ENCODE measurements at places on chromosomes 2 and 18. TPM values are rescaled to one million over a fixed set of nuclear protein-coding genes. Genes with fewer than 3 reads are reported as not detected.

GRCh38 chr18:66764230-66764629 is 160.3 kb upstream of the CDH19 start:
- DNase-seq: no peak

GRCh38 chr2:212158081-212158480 is 380.5 kb downstream of the ERBB4 start:
- DNase-seq: no peak

GRCh38 chr2:189954989-189955388 is 107.5 kb downstream of the MSTN start:
- no peak for DNase-seq

GRCh38 chr2:222756951-222757650 is 85.6 kb downstream of the MOGAT1 start:
- peak; percentile 92 for DNase-seq

ELOA2 gene
- polyA plus RNA-seq: not detected

DNA sequence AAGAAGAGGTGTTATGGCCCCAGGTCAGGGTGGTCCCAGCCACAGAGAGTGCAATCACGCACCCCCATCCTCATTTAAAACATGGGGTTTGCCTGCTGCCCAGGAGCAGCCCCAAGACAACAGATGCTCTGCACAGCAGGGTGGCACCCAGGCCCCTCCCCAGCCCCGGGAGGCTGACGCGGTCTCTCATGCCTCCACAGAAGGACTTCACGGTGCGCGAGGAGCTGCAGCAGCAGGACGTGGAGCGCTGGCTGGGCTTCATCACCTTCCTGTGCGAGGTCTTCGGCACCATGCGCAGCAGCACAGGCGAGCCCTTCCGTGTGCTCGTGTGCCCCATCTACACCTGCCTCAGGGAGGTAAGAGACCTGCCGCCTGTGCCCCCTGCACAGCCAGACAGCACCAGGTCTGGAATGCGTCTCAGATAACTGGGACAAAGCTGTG is 133.7 kb downstream of the SMAD7 start:
- DNase-seq: no peak

DNA sequence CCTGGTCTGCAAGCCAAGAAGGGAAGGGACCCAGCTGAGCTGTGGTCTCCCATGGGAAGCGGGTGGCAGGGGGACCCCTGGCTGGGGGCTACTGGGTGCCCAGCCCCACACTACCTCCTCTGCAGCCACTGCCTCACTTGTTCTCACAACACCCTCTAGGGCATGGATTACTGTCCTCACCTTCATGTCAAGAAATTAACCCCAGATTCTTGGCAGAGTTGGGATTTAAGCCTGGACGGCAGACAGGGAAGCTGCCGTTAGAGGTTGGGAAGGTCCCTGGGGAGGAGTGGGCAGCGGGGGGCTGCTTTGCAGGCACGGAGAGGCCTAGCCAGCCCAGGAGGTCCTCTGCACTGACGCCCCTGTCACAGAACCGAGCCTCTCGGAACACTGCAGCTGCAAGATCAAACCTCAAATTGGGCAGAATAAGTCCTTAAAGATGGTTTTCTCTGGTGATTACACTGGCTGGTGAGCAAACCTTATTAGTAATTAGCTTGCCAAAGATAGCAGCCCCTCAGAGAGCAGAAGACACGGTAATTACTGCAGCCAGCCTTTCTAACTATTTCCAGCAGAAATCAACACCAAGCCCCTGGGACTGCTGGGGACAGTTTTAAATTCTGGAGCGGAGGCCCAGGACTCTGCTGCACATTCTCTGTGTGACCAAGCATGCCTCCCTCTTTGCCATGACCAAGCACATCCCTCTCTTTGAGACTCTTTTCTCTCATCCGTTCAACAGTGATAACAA is 35.9 kb downstream of the KCNF1 start:
- no peak for DNase-seq

ABCG8 gene
- not detected for polyA plus RNA-seq

DNA sequence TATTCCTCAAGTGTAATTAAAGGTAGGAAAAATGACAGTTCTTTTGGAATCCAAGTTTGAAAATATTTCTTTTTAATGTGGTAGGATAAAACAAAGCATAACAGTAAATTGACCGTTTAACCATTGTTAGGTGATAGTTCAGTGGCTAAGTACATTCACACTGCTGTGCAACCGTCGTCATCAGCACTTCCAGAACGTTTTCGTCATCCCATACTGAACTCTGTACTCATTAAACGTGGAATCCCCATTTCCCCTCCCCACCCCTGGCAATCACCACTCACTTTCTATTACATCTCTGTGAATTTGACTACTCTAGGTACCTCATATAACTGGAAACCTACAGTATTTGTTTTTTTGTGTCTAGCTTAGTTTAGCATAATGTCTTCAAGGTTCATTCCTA is 32.9 kb upstream of the FZD5 start:
- no peak for DNase-seq

- no peak for DNase-seq
Measured at GRCh38 chr18:8966821-8967220, 135.7 kb upstream of the NDUFV2 start.

KCTD18 gene
- 7.4 TPM for polyA plus RNA-seq

EGR4 gene
- not detected for polyA plus RNA-seq

DNA sequence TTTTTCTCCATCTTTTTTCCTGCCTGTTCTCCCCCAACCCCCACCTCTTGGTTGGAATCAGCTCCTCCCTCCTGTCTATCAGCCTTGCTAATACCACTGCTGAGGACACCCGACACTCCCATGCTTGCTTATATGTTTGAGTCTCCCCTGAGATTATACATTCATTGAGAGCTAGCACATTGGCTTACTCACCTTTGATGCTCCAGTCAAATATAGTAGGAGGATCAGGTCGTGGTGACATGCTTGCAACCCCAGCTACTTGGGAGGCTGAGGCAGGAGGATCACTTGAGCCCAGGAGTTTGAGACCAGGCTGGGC is 91.5 kb upstream of the CCBE1 start:
- DNase-seq: no peak

DNA sequence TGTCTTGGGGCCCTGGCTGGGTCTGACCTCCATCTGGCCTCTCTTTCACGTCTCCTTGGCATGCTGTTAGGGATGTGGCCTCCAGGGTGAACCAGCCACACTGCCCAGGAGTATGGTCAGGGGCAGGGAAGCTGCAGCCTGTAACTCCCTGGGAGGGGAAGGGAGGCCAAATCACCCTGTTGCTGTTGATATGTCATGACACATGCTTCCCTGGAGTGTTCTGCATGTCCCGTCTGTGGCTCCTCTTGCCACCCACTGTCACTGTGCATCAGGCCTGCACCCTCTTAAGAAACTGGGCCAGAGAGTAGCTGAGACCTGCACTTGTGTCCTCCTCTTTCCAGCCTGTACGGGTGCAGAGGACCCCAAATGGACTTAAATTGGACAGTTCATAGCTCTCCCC is 221.3 kb downstream of the FHOD3 start:
- no peak for DNase-seq

DNA sequence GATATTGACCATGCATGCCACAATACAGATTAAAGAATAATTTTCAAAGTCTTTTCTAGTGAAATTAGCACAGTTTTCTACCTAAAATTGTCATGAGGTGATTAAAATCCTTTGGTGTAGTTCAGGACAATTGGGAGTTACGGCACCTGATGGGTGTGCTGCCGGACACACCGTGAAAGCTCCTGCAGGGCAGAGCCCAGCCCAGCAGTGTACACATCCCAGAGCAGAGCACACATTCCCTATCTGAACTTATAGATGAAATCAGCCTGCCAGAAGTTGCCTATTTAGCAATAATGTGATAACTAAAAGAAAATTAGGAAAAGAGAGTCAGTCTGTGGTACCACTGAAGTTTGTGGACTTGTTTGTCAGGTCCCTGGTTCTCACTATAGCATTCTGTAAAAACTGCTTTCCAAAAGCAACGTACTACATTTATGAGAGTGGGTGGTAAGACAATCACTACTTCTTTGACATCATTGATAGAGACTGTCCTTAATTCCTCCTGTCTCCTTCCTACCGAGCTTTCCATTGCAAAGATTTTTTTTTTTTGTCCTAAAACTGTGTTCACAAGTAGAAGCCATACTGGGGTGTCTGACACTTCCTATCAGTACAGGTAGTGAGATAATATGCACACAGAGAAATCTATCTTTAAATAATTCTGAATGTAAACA is 3.4 kb downstream of the CYTIP start:
- DNase-seq: no peak

GRCh38 chr2:226649871-226650660 is 149.6 kb downstream of the IRS1 start:
- DNase-seq: peak; percentile 99

DNA sequence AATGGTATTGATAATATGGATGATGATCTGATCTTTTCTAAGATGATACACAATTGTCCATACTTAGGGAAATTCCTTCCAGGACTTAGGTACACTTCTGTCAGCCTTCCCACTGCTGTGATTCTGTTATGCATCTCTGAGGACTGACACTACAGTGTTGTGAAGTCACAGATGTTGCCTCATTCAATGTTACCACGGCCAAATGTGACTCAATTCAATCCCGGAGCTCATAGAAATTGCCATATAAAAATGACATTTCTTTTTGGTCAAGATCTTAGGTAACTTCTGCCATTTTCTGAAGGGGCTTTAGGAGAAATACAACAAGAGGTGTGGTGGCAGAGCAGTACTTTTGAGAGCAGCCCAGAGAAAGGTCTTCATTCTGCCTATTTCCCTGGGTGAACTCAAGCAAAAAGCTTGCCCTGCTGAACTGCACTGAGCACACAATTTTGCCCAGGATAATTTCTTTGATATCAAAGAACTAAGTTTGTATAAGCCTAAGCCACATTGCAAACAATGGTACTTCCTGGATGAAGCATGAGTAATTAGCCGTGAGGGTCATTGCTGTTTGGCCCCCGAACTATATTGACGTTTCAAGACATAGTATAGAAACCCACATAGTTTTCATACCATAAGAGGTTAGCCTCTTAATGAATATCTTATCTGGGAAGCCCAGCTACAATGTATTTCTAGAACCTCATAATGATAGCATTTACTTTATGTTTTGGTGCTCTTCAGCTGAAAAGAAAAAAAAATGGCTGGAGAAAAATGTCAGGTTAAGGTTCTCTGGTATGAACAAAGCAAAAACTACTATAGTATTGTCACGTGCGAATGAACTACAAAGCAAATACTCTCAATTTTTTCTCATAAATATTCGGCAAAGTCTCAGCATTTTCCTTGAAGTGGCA is 437.4 kb downstream of the MEIS1 start:
- DNase-seq: no peak

- DNase-seq: no peak
Measured at GRCh38 chr2:145038041-145038525, 518.2 kb upstream of the ZEB2 start.

FLACC1 gene
- polyA plus RNA-seq: 0.04 TPM

GRCh38 chr2:77009307-77009706 is 512.9 kb downstream of the LRRTM4 start:
- DNase-seq: peak; percentile 46

AQP12A gene
- not detected for polyA plus RNA-seq

- DNase-seq: no peak
Measured at GRCh38 chr18:46718501-46719341, 38.1 kb downstream of the ST8SIA5 start.

C2orf80 gene
- polyA plus RNA-seq: not detected

DNA sequence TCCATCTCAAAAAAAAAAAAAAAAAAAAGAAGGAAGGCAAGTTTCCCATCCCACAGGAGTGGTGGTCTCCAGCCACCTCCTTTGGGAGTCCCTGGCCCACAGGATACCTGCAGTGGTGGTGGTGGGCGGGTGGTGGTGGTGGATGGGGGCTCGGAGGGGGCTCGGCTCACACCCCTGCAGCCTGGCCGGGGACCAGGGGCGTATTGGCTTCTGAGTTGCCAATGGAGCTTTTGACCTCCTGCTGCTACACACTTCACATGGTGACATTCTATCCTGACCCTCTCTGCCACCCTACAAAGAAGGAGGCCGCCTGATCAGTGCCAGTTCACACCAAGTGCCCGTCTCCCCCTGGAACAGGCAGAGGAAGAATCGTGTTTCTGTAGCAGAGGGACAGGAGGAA is 119.6 kb downstream of the NFATC1 start:
- DNase-seq: no peak

NAT8 gene
- not detected for polyA plus RNA-seq

TCF23 gene
- polyA plus RNA-seq: 0.02 TPM

CDKL4 gene
- polyA plus RNA-seq: 0.04 TPM

DNA sequence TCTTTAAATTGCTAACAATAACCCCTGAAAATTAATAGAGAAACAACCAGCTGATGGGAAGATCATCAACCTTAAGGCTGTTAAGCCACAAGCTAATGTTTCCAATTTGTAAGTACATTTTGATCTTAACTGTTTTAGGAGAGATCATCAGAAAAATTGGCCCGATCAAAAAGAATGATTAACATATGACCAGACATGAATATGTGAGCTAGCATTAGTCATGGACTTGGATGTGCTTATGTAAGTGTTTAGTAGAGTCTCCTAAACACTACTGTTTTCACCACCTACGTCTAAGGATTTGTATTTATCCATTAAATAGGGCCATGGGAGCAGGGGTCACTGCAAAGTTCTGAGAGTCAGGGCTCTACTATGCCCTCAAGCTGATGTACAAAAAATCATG is 4.3 kb downstream of the LMAN1 start:
- no peak for DNase-seq

- DNase-seq: no peak
Measured at GRCh38 chr2:237859533-237860272, at the start of gene RAMP1. TSS of gene RAMP1 (plus strand) at chr2:237859623. CDS start at chr2:237859676, 53 bp downstream.

Data from foreskin keratinocyte (primary cell).